A549 treated with CpdA at 1 μM for 4 hours (cell line): ENCODE measurements at places on chromosomes 11 and 22. TPM values are rescaled to one million over a fixed set of nuclear protein-coding genes. Genes with fewer than 3 reads are reported as not detected.

LARGE2 gene
- 1.4 to 3.1 TPM (median 2.9 TPM) in 5 replicates for total RNA-seq

PNPLA3 gene
- total RNA-seq, result 0.69 to 1.2 TPM (median 1.0 TPM) in 5 replicates

SOX10 gene
- total RNA-seq, result not detected in 5 replicates

MICAL3 gene
- total RNA-seq, result 22.8 to 38.5 TPM (median 30.5 TPM) in 5 replicates

MMP3 gene
- total RNA-seq, result 0.05 to 0.24 TPM (median 0.07 TPM) in 3 of 5 replicates, not detected in the others

PLEKHB1 gene
- total RNA-seq, result 0.41 to 0.86 TPM (median 0.55 TPM) in 5 replicates

NPTXR gene
- 11.7 to 16.2 TPM (median 12.7 TPM) in 5 replicates for total RNA-seq

SCGB2A2 gene
- not detected in 5 replicates for total RNA-seq
